ENCODE measurements at places on chromosomes 2 and 18.

GRCh38 chr18:71287268-71287667 is 998.4 kb downstream of the SOCS6 start:
- DNase-seq = no peak

DNA sequence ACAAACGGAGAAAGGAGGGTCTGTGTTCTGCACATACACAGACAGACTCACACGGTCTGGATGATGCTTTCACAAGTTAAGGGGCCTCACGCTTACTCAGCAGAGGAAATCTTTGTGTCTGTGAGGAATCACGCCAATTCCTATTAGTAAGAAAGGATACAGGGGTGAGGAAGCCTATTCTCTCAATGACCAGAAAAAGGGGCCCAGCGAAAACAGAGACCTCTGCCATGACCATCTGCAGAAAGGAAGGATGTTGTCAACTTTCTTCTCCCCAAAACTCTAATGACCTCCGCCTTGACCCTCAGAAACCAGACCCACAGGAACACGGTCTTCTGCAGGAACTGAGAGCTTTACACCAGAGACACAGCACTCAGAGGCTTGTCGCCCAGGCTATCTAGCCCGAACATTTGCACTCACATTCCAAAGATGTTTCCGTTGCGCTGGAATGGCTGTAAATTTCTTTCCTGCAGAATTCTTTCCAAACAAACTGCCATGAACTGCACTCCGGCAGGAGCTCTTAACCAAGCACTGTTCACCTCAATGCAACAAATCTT is 186.3 kb downstream of the TCF4 start:
- DNase-seq = no peak

GRCh38 chr18:11320986-11321385 is 171.6 kb upstream of the PIEZO2 start:
- DNase-seq = no peak

- no peak for DNase-seq
These were observed 395.2 kb downstream of the RAD51AP2 start for GRCh38 chr2:17122887-17123501.

DNA sequence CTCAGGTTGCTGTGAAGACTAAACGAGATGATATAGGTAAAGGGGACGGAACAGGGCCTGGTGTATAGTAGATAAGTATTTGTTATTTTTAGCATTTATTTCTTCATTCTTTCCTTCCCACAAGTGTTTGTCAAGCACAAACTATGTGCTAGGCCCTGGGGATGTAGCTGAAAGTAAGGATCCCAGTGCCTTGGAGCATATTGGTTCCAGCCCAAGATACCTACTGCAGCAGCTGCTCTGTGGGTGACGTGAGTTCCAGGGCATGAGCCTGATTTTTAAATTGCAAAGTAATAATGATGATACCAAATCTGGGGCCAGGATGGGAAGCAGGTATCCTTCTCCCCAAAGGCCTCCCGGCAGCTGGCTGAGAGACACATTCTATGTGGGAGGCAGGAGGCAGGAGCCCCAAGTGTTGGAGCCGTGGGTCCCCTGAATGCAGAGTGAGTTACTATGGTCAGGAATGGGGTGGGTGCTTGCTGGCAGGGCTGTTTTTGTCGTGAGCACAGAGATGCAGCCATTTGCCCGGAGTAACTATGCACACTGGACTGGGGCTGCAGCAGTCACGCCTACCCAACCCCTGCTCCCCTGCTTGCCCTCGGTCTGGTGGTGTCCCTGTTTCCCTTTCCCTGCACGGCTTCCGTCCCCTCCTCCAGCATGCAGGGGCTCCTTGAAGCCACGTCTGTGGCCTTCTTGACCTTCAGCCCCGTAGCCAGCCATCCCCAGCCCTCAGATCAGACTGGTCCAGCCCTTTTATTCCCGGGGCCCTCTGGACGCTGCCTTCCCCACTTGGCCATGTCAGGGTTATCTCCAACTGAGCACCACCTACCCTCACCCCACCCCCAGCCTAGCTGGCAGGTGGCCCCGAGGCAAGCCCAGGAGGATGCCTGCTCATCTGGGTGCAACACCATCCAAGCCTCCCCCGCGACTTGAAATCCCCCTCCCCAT is 52.4 kb downstream of the INHBB start:
- peak; percentile 6 for DNase-seq

DNA sequence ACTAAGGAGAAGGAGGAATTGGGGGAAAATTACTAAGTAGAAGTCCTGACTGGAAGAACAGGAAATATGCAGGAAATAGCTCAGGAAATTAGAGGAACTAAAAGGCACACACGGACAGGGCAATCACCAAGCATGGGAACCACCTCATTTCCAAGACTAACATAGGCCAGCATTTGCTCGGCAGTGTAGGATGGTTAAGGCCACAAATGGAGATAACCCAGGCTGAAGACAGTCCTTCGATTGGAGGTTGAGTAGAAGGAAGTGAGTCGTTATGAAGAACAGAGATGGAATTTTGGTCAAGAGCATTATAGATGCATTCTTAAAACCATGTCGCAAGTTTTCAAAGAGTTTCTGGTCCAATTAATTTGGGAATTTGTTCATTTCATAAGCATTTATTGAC is 401.4 kb downstream of the ALK start:
- peak; percentile 24 for DNase-seq

GRCh38 chr18:9135081-9135911 is 1.3 kb upstream of the ANKRD12 start:
- DNase-seq = no peak

DNA sequence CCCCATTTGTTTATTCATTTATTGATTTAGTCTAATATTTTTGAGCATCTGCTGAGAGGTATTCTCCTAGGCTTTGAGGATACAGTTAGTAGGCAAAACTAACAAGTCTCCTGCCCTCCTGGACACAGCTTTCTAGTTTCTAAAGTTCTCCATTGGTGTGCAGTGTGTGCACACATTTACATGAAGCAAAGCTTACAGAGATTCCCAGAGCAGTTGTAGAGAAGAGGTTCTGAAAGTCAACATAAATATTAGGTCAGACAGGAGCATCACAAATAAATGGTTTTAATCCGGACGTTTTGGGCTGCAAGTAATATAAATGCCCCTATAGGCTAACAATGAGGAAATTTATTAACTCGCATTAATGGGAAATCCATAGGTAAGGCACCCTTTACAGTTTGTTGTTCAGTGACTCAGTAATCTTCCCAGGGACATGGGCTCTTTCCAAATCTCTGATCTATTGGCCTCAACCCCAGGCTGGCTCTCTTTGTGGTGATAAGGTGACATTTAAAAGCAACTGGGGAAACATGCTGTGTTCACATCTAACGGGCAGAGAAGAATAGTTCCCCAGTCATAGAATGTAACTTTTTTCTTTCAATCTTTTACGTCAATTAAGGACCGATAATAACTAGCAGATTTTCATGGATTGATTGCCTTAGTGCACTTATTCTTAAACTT is 407.2 kb downstream of the PTPRM start:
- DNase-seq = no peak

GRCh38 chr2:178251151-178251955 is 57.0 kb downstream of the OSBPL6 start:
- DNase-seq = no peak
